ENCODE measurements at places on chromosomes 7 and 10.

- no peak for DNase-seq
Observed at GRCh38 chr10:73233883-73234282, 13.2 kb downstream of the DNAJC9 start.

DNA sequence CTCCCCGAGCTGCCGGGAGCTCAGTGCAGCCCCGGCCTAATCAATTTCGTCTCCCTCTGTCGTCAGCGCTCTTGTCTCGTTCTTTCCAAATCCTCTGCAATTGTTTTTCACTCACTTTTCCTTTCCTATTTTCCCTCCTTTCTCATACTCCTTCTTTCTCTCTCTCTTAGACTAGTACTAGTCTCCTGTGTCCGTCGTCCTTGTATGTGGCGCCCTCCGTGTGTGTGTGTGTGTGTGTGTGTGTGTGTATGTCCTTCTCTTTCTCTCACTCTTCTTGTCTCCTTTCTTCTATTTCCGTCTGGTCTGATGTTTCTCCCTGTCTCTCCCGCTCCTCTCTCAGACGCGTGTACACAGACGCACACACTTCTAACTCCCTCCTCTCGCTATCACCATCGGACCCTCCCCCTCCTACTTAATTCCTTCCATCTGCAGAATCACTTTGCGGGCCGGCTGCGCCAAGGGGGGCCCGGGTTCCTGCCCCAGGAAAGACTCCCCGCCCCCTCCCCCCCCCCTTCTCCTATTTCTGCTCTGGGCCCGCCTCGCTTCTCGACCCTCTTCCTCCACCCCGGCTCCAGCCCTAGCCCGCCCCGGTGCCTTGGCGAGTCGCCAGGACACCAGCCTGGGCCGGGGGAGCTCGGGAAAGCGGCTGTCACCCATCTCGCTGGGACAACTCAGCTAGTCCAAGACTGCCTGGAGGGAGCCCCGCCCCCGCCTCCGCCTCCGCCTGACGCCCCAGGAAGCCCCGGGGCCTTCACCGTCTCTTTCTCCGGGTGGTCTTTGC is 743 bp upstream of the ZCCHC24 start:
- no peak for DNase-seq

GRCh38 chr10:132655735-132656134 is 118.1 kb downstream of the INPP5A start:
- DNase-seq, result no peak

- DNase-seq, result no peak
Observed at GRCh38 chr10:52440612-52441285, 126.7 kb downstream of the DKK1 start.

DNA sequence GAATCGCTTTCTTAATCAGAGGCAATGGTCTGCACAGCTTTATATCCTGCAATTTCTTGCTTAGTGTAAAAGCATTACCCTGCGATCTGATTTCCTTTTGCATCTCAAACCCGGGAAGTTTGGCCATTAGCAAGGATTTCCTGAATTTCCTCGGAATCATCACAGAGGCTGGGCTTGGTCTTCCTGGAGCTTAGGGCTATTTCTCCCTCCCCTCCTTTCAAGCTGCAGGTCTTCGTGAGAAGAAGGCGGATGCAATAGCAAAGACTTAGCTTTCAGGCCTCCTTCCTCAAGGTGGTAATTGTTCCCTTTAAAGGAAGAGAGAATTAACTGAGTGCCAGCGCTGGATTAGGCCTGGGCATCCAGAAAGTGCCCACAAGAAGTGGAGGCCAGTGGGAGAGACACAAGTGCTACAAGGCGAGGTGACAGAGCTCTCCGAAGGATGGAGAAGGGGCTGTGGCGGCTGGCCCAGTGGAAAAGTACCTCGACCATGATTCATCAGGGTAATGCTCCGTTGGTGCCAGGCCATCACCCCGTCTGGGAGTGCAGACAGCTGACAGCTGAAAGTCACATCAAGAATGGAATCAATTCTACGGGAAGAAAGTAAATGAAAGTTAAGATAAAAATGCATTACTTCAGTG is 4.0 kb upstream of the ARMS2 start:
- no peak for DNase-seq

- DNase-seq, result no peak
Observed at GRCh38 chr7:2029211-2029905, 203.4 kb downstream of the MAD1L1 start.

DNA sequence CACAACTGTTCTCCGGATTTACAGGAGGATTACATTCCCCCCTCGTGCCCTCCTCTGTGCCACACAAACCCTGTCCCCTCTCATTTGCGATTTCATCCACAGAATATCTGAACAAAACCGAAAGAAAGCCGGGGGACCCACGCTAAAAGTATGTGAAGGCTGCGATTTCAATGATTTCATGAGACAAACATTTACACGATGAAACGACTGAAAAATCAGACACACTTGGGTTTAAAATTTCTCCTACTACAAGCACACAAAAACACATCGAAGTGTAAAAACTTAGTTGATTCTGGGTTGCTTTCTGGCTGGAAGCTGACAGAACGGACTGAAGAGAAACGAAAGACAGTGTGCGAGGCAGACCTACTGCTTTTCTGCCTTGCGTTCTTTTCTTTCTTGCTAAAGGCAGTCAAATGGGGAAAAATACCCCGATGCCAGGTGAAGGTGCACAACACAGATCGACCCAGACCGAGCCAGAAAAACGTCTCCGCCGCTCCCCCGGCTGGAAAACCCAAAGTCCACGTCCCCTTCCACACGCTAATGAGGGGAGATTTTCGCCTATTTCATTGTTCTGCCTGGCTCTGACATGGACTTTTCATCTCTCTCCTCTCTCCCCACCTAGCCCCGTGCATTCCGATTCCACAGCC is 1.2 kb downstream of the HIPK2 start:
- peak; percentile 40 for DNase-seq

GRCh38 chr7:108020585-108020984 is 17.6 kb upstream of the LAMB1 start:
- DNase-seq, result no peak

- peak; percentile 47 for DNase-seq
Observed at GRCh38 chr7:143416565-143417149, 8.0 kb upstream of the EPHA1 start.

DNA sequence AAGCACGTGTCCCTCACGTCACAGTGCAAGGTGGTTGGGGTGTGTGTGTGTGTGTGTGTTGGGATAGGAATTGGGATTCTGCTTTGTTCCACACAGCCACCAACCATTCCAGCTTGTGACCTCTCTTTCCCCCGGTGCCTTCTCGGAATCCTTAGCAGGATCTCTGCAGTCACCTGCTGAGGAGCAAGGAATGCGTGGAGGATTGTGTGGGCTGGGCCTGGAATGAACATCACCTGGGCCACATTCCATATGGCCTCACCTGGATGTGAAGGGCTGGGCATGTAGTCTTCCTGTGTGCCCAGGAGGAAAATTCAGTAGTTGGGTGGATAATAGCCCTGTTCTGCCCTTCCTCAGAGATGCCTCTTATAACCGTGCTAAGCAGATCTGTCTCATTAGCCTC is 113.8 kb downstream of the CHN2 start:
- no peak for DNase-seq

- DNase-seq, result no peak
Observed at GRCh38 chr10:30786131-30786530, 156.6 kb upstream of the LYZL2 start.

DNA sequence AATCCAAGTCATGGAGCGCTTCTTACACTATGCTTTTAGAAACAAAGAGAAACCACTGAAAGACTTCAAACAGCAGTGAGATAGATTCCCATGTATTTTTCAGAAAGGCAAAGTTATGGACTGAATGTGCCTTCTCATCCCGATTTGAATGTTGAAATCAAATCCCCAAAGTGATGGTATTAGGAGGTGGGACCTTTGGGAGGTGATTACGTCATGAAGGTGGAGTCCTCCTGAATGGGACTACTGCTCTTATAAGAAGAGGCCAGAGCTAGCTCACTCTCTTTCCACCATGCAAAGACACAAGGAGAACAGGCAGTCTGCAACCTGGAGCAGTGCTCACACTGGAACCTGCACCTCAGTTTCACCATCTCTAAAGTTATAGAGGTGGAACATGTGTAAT is 1279.8 kb downstream of the GATA3 start:
- DNase-seq, result no peak

DNA sequence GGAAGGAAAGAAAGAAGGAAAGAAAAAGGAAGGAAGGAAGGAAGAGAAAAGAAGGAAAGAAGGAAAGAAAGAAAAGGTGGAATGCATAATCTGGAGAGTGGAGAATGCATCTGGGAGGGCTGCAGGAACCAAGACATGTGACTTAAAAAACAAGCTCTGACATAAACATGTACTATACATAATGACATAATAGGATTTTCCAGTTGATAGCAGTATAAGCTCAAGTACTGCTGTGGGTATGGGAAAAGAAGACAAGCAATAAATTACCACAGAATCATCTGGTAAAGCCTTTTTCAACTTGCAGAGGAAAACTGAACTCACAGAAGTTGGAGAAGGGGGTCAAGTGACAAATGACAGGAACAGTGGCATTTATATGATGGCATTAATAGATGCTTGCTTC is 345.9 kb downstream of the PLXDC2 start:
- no peak for DNase-seq

GRCh38 chr7:138981332-138982203 is at the start of gene KIAA1549:
Gene KIAA1549, minus strand, starts transcription at chr7:138981389. Its CDS starts 120 bp downstream, at chr7:138981269.
- DNase-seq, result peak; percentile 56

DNA sequence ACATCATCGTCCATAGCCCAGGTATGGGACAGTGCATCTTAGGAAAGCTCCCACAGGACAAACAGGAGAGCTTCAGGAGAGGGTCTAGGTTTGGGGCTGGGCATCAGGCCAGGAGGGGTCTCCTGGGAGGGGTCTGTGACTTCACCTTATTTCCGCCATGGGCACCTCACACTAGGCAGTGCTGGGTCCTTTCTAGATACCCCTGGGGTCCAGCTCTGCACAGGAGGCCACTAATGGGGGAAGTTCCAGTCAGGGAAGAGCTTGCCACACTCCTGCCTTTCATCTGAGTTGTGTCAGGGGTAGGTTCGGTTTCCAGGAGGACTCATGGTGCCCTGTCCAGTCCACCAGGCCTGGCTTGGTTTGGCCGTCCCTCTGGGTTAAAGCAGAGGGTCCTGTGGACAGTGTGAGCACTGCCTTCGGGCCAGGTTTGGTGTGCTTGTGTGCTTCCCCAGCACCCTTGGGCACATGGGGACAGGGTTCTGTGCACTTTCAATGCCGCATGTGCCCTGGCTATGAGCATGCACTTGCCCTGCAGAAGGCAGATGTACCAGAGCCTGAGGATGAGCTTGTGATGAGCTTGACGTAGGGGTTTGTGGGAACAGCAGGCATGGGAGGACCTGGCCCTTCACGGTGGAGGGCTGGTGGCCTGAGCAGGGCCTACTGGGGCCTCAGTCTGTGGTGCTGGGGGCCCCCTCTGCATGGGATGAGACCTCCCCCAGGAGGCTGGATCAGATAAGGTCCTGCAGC is 377.7 kb upstream of the NUPR2 start:
- no peak for DNase-seq

DNA sequence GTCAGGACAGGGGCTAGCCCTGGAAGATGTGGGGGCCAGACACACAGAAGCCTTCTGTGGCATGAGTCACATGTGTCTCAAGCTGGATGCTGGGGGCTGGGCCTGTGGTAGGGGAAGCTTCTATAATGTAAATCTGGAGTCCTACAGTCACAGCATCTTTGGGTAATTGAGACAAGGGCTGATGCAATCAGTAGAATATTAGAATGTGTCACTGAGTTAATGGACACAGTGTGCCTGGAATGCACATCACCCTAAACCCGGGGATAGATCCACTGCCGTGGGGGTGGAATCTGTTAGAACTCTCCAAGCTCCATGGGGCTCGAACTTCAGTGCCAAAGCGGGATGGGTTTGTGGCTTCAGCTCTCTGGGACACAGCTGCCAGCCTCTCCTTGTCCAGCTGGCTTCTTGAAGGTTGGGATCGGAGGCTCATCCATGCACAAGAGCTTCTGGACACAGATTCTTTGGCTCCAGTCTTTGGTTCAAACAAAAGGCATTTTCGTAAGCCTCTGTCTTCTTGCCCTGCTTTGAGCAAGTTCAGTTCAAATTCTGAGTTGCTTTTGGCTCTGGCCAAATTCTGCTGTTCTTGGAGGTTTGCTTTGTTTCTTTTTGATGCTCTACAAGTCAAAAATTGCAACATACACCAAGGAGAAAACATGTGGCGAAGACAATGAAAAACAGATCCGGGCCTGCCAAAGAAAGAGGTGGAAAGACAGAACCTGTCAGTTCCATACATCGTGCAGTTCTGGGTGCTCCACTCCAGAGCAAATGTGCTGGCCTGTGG is 194.8 kb upstream of the ZNF32 start:
- DNase-seq, result peak; percentile 83

GRCh38 chr7:128091106-128091505 is 59.9 kb upstream of the LRRC4 start:
- no peak for DNase-seq

DNA sequence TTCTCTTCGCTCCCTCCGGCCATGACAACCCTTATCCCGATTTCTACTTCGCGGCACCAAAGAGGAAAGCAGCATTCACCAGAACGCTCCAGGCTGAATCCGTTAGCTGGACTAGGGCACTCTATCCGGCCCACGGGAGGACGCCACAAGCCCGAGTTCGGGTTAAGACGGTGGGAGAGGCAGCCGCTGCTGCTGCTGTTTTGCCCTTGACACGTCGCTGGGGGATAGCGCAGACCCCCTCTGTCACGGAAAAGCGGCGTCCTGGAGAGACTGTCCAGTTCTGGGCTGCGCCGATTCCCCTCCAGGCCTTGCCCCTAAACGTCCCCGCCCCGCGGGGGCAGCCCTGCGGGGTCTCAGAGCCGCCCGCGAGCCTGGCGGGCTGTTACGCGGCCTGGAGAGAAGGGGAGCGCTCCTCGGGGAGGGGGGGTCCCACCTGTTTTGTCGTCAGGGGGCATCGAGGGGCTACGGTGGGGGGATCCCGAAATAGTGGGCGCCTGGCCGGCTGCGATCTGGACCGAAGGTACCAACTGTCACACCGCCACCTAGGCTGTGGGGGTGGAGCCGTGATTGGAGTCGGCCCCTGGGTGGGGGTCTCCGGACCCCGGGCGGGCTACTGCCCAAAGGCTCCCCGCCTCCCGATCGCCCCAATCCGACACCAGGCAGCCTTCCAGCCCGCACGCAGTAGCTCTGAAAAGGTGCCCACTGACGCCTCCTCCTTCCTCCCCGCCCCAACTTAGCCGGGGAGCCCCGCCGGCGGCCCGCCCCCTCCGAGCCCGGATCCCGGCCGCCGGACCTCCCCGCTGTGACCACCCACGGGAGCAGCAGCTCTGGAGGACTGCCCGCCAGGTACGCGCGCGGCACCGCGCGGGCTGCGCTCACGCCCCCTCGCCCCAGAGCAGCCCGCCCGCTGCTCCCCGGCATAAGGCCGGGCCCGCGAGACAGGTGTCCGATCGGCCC is 772 bp downstream of the SGMS1 start:
- DNase-seq, result no peak

DNA sequence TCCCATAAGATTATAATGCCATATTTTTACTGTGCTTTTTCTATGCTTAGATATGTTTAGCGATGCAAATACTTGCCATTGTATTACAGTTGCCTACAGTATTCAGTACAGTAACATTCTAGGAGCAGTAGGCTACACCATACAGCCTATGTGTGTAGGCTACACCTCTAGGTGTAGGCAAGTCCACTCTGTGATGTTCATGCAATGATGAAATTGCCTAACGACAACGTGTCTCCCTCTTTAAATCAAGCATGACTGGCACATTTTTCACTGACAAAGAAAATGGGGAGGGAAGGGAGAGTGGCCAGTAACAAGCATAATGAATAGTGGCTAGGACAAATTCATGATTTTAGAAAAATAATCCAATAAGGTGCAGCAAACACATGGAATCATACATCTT is 1.7 kb downstream of the NCAPG2 start:
- DNase-seq, result no peak

- DNase-seq, result no peak
Observed at GRCh38 chr10:91054325-91054724, 133.4 kb upstream of the ANKRD1 start.

Measured in RCC 7860 (cell line).